ENCODE measurements at places on chromosomes 5 and 9.

- no peak for DNase-seq
Measured at GRCh38 chr9:28031521-28032267, 458.4 kb upstream of the C9orf72 start.

DNA sequence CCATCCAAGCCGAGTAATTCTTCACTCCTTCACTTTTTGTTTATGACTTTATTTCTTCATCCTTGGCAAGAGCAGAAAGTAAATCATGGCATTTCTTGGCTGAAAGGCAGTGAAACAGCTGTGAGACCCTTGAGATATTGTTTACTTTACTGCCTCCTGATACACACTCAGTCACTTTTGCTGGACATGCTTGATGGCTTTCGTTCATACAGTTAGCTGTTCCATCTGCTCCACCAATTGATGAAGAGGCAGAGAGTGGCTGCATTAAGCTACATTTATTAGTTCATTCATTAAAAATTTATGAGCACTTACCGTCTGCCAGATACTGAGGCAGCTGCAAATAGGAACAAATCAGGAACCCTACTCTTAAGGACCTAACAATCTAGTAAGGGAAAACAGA, 184.4 kb upstream of the OR13F1 start:
- DNase-seq = no peak

DNA sequence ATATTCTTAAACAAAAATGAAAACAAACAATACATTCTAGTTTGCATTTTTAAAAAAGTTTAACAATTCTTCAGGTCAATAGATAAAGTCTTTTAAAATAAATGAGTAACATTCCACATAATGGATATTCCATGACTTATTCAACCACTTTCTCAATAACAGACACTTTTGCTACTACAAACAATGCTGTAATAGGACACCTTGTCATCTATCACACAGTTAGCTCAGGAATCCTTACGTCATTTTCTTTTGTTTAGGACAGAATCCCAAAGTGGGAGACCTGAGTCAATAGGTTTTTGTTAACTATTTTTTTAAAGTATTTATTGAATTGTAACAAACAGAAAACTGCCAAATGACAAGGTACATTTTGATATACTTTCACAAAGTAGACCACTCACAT, 72.5 kb downstream of the CEP120 start:
- DNase-seq = no peak

- DNase-seq = no peak
Measured at GRCh38 chr9:23819403-23819802, 6.6 kb downstream of the ELAVL2 start.

GRCh38 chr5:91632871-91633270, 249.8 kb upstream of the ARRDC3 start:
- DNase-seq = no peak

DNA sequence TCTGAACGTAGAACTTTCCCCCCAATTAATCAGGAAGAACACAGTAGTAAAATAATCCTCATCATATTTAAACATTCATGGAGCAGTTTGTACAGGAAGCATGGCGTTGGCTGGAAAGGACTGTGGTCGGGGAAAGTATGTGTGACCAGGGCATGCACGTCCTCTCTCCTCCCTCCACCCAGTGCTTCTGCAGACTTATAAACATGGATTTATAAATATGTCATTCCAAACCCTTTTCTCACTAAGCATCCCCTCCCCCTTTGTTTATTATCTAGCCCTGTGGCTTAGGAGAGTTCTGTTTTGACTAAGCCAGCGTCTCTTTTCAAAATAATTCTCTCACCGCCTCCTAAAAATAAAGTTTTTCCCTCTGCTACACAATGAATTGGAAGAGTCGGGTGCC, 70.4 kb upstream of the DAP start:
- DNase-seq = peak; percentile 90

GRCh38 chr9:126514037-126514821, 99.5 kb upstream of the LMX1B start:
- no peak for DNase-seq

DNA sequence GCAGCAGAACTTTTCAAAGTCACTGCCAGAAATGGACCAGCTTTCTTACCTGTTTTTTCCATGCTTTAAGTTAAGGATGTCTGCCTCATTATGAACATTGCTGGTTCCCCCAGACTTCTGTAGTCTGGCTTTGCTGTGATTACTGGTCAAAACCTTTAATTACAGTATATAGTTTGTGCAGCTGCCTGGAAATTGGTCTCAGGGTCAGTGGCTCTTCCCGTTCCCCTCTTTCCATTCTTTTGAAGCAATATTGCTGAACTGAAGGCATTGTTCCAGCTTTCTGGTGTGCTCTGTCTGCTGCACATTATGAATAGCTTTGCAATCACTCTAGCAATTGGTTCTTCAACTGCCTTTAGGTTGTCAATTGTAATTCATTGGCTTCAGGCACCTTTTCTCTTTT, 206.5 kb downstream of the ARL15 start:
- DNase-seq = no peak

- DNase-seq = no peak
Measured at GRCh38 chr9:35712762-35713400, 19.1 kb downstream of the TLN1 start.

- DNase-seq = no peak
Measured at GRCh38 chr5:38997591-38997990, 76.6 kb downstream of the RICTOR start.

DNA sequence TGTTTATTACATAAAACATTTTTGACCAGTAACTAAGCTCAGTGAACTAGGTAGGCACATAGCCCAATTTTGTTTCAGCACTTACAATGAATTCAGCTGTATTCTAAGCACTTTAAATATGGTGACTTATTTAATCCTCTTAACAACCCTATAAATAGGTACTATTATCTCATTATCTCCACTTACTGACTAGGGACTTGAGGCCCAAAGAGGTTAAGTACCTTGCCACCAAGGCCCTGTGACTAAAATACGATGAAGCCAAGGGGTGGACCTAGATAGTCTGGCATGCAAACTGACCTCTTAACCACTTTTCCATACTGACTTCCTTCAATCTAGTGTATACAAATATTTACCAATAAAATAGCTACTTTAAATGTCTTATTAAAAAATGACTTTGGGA, 266.4 kb downstream of the ZNF608 start:
- no peak for DNase-seq

DNA sequence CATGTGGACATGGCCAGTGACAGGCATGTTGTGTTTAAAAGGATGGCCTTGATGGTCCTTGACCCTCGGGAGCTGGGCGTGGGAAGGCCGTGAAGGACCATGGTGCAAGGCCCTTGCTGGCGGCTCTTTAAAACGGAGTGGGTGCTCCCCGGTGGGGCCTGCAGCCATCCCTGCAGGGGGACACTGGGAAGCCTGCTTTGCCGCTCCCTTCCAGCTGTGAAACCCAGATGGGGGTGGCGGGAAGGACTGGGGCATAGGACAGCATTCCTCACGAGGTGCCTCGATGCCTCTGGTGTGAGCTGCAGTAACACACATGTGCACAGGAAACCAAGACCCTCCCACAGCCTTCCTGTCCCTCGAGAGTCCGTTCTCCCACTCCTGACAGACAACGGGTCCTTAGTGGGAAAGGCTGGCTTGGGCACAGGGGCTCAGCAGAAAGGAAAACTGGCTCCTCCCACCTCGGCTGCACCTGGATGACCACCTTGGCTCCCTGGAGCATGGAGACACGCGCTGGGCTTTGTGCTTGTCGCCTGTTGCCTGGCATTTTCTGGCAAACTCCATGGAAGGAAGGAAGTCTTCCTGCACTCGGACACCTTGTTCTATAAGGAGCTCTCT, 30.3 kb upstream of the IRX4 start:
- no peak for DNase-seq

- no peak for DNase-seq
Measured at GRCh38 chr5:50292735-50293394, 148.2 kb downstream of the EMB start.

DNA sequence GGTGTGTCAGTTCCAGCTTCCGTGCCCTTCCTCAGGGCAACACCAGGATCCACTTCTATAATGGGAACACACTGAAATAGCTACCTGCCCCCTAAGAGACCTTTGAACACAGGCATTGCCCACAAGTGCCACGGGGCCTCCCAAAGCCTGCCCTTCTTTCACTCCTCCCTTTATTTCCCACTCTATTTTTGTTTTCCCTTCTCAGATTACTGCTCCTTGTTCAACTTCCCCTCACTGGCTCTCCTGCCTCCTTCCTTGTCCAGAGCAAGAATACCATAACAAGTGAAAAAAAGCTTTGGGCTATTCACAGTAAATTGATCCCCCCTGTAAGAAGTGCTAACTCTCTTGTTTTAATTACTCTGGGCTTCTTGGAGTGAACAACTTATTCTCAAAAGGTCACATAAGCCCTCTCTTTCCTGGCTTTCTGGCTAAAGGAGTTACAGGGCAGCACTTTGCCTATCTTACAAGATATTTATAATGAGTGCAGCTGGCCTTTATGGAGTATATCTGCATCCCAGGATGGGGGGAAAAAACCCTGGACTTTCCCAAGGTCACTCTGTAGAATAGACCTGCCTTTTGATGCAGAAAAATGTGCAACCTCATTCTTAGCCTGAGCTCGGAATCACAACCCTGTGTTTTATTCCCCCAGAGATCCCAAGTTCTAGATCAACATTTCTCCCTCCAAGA, 11.3 kb downstream of the CTXN3 start:
- DNase-seq = no peak

DNA sequence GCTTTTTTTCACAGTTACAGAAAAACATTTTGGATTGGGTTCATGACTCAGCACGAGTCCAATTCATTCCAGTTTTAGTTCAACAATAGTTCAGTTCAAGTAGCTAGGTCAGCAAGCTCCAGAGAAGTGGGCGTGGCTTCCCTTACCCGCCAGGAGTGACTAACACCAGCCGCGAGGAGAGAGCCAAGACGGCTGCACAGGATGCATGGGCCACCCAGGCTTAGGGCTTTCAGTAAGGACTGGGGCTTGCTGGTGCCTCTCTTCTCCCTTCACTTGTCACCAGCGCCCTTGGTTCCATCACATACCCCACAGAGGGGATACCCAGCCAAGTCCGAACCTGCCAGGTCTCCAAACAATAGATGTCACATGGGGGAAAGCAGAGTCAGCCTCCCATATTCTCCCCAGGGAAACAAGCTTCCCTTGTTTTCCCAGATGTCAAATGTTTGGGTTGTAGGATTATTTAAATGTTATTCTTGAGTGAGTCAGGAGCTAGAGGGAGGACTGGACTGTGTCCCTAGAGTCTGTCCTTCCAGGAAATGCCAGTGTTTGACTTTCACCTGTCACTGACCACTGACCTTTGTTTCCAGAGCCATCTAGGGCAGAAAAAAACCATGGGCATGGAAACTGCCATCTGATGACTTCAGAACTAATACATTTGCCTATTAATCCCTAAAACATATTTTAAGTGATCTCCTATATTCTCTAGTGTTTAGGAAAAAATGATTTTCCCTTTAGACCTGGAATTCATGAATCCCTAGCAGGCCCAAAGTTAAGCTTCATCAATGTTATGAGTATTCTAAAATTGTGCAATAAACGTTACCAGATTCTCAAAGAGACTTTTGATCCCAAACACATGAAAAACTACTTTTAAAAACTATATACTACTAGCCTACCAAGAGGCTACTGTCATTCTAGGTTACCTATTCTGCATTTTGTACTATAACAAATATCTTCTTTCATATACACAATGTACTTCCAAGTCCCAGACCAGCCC, 51.9 kb downstream of the NIPAL4 start:
- peak; percentile 94 for DNase-seq

- no peak for DNase-seq
Measured at GRCh38 chr5:60903356-60903755, 41.5 kb downstream of the ERCC8 start.

DNA sequence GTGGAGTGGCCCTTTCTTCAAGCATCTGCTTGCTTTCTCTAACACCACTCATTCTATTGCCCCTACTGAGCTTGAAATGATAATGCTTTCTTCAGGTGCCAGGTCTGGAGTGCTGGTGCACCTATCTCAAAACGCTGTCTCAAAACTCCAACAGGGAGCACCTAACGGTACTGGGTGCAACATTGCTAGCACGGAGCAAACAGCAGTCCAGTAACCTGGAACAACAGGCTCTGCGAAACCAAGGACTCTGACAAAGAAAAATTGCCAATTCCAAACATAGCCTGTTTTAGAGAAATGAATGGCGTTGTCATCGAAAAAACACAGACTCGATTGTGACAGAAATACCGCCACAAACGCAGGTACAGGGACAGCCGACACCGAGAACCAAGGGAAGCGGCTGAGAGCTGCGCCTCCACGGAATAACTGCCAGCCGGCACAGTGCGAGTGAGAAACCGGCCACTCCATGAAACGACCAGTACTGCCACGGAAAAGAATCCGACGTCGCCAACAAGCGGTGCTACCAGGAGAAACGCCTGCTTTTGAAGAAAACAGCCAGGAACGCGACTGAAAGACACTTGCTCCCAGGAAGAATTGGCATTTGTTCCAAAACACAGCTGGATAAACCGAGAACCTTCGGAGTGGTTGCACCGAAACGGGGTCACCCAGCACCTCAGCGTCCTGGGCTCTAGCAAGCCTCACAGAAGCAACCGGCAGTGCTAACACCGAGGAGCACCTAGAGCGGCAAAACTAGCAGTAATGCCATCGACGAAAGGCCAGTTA, 3.1 kb downstream of the ANXA2R start:
- no peak for DNase-seq

DNA sequence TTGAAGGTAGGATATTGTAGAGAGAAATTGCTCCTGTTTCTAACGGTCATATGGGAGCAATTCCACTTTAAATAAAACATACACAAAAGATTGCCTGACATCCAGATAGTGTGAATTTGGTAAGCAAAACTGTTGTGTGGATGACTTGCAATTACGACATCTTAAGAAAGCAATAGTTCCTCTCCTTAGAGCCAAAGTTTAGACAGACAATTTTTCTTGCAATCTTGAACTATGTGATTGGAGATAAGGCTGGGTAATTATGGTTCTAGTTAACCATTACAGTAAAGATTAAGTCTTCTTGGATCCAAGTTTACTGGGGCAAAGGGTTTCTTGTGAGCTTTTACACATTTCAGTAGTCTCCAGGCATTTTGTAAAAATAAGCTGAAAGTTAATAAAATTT, 1080.6 kb upstream of the CDH6 start:
- no peak for DNase-seq

GRCh38 chr9:38022203-38022895, 46.7 kb downstream of the SHB start:
- no peak for DNase-seq

DNA sequence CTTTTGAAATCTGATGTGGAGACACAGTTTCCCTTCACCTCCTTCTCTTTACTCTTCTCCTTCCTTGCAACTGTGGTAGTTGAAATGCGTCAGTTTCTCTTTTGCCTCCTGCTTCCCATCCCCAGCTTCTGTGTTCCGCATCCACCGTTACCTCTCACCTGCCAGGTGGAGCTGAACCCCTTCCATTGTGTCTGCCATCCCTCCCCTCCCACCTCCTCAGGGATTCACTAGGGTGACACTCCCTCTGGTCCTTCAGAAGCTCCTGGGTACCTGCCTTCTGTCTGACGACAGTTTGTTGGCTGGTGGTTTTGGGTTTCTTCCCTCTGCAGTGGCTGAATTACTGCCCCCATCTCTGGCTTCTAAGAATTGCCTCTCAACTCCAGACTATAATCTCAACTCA, 132.1 kb downstream of the SLC24A2 start:
- DNase-seq = no peak

GRCh38 chr5:66538126-66538525, 58.1 kb upstream of the MAST4 start:
- no peak for DNase-seq

Data from AG09319 (cell line).